Activated T-cell treated with anti-CD3 and anti-CD28 coated beads for 48 hours (primary cell): ENCODE measurements at places on chromosomes 12 and 14.
A peak's percentile ranks its signal among the peaks of the same experiment; 100 is the strongest.

DNA sequence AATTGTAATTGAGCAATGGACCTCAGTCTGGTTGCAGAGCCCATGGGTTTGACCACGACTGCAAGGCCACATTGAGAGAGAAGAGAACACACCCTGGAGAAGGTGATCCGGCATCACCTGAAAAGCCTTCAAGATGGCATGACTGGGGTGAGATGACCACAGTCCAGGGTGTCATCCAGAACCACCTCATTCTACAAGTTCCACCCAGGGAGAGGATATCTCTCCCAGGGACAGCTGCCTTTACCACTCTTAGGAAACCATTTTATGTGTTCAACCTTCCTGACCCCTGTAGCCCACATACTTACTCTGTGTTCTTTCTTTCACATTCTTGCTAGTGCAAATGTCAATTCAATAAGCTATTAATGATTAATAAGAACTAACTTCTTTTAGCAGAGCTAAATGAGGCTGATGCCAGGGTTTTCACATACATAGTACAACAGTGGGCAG is 43.4 kb upstream of the CPM start:
- DNase-seq, result no peak

DNA sequence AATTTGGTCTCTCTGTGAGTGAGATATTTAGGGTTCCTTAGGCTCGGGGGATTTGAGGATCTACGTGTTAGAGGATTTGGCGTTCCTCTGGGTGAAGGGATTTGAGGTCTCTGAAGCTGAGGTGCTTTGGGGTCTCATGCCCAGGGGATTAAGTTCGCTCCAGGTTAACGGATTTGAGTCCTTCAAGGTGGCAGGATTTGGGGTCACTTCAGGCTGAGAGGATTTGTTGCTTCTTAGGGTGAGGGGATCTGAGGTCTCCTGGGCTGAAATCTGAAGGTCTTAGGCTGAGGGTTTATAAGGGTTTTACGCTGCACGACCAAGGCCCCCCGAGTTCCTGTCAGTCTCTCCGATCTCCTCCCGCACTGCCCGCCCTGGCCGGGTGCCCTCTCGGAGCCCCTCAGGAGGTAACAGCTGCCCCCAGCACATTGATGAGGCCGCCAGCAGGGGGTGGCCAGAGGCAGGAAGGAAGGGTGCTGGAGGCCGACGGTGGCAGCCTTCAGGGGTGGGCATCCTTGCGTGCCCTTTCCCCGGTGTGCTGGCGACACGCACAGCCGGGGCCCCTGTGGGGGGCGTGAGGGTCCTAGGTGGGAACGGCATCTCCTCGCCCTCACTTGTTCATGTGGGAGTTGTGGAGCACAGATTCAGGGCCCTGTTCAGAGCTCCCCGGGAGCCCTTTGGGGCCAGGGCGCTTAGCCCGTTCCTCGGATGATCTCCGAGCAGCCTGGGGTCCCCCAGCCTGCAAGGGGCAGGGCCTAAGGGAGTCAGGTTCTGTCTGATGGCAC is 14.3 kb downstream of the CEP170B start:
- DNase-seq, result no peak

- no peak for DNase-seq
Observed at GRCh38 chr14:67971627-67972625, 152.3 kb downstream of the RAD51B start.

DNA sequence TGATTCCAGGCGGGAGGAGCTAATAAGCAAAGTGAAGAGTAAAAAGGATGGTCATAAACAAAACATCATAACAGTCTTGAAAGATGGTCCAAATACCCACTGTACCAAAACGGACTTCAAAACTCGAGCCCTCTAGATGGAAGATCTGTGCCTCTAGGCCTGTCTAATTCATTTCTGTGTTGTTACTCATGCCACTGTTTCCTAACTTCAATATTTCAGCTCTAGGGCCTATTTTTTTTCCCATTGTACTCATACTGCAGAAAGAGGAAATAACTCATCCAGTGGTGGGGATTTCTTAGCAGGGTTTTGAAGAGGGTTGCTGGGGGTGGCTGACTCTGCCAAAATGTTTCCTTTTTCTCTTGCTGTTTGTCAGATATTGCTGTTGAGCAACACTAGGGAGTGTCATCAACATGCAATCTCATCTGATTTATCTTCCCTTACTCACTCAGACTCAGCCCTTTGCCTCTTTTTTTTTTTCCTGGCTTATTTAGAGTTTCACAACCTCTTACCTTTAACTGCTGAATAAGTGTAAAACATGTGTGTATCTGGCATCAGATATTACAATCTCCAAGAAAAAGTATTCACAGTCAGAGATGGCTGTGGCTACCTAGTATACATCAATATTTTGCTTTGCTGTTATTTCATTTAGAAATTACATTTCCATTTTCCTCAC is 189.6 kb downstream of the DUSP6 start:
- DNase-seq, result peak; percentile 60

DNA sequence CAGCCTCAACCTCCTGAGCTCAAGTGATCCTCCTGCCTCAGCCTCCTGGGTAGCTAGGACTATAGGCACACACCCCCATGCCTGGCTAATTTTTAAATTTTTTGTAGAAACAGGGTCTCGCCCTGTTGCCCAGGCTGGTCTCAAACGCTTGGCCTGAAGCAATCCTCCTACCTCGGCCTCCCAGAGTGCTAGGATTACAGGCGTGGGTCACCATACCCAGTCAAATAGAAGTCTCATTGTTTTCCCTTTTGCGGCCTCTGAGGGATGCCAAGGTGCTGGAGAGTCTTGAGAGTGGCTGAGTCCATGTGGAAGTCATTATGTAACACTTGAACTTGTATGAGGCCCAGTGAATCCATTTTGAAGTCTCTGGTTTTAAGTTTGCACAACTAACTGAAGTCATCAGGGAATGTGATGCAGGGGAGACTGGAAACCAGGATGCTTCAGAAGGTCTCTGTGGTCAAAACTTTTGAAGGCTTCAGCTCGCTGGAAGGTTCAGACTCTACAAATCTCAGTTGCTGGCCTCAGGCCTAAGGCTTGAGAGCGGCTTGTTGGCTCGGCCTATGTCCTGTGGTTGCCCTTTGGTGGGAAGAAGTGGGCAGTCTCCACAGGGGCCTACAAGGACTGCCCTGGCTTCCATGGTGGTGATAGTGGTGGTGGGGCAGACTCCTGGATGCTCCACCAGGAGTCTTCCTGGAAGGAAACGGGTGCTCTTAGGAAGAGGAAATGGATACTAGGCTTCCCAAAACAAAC is 29.2 kb downstream of the GALNT16 start:
- no peak for DNase-seq

GRCh38 chr12:74021937-74022336 is 515.7 kb upstream of the ATXN7L3B start:
- peak; percentile 3 for DNase-seq

DNA sequence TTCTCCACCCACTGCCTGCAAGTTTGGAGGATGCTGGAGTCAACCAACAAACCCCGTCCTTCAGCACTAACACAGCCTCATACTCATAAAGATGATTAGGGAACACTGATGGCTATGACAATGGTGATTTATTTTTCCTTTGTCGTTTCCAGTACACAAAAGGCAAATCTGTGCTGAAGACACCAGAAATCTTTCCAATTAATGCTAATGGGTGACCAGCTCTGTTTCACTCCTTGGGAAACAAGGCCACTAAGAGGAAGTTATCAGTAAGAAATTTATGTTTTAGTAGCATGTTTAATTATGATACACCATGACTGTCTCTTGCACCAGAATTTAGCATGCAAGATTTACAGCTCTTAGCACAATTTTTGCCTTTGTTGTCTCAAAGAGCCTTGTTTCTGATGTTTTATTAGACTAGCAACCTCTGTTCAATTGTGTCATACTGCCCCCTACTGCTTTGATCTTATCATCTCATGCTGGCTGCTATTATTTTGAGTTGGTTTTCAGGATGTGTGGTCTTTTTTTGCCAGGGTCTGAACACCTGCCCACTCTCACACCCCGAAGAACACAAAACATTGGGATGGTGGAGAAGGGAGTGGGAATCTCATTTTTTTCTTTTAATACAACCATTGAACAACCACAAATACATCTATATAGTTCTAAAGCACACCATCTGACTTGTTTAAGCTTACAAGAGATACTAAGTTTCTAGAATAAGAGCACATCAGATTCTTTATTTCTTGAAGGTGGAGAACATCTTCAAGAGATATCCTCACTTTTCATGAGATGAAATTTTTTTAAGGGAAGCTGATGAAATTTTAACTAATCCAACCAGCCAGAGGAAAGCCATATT is 160.9 kb downstream of the SPTSSA start:
- no peak for DNase-seq

DNA sequence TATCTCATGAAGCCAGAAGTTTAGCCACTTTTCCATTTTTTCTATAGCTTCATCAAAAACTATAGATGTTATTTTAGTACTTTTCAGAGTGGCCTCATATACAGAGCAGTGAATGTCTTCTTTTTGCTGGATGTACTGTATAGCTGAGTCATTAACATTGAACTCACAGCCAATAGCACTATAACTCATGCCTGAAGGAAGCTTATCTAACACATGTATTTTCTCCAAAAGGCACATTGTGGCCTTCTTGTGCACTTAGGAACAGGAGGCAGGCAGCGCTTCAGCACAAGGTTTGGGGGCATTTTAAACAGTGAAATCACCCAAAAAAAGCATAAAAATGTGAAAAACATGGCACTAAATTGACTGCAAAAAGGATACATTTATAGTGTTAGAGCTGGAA is 336.8 kb upstream of the TMTC1 start:
- DNase-seq, result no peak

- DNase-seq, result no peak
Observed at GRCh38 chr14:52690983-52691760, 4.2 kb downstream of the ERO1A start.

DNA sequence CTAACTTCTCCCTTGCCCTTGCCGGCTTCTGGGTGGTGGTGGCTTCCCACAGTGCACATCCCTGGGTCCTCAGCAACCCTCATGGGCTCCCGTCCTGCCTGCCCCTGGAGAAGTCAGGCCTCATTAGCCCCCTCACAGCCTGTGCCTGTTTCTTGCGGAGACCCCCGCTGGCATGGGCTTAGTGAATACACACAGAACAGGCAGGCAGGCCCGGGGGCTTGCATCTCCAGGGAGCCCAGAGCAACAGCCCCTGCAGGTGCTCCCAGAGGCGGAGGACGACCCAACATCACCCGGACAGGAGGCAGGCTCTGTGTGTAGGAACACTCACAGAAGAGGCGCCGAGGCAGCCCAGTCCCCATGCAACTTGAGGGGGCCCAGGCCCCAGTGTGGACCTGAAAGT is 25.1 kb upstream of the FBRSL1 start:
- DNase-seq, result no peak

GRCh38 chr14:100634026-100634425 is 46.8 kb upstream of the BEGAIN start:
- no peak for DNase-seq

GRCh38 chr12:129613314-129613713 is 290.5 kb downstream of the TMEM132D start:
- DNase-seq, result no peak
